CD4-positive, alpha-beta T cell treated with Interleukin-2 at 100 ng/mL for 4 hours (primary cell): ENCODE measurements at places on chromosomes 1 and 21.

DNA sequence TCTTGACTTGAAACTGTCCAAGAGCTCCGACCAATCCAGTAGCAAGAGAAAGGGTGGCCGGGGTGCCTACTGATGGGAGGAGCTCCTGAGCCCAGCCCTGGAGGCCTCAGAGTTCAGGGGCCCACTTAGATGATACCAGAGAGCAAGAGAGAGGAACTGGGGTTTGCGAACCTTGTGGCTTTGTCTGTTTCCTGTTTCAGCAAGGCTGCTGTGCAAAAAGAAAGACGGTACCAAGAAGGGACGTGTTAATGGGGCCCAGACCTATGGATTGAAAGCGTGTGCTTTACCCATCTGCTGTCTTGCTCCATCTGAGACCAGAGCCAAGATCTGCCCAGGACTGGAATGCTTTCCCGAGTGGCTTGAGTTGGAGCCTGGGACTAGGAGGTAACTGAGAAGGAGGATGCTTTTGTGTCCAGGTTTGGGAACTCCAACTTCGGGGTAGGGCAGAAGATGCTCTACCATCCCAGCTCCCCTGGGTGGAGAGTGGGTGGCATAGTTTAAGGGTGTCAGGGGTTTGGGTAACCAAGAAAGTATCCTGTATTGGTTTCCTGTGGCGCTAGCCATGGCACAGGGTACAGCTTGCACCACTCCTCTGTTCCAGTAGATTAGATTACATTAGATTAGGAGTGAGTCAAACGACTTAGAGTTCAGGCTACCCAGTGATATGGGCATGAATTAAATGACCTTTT lies at the start of gene TRAF3IP3:
TSS of gene TRAF3IP3 (plus strand) at position 128 of the 689 bp plus-strand sequence. CDS start 3,987 bp downstream, outside the sequence.
- DNase-seq: peak; percentile 85

DNA sequence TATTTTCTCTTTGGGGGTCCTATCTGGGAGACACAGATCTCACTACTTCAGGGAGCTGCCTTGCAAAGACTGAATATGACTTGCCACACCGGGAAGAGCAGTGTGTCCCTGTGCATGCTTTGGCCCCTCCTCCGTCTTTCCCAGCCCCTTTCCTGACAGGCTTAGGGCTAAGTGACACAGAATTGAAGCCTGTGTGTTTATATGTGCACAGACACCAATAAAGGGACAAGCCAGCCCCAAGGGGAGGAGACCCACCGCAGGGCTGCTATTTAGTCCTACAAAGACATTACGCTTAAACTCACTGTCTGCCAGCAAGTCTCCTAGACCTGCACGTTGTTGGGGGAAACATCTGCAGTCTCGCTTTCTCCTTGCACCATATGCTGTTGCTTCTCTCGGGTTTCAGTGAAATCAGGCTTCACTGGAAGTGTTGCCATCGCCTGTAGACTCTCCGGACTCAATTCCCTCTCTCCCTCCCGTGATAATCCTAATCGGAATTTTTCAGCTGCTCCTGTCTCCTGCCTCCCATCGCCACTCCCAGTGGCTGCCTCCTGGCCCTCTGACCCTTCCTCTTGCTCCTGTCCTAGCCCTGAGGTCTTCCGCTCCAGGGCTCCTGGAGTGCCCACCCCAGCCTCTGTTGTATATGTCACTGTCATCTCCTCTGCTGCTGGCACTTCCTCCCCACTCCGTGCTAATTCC lies 58.5 kb upstream of the LRRC53 start:
- DNase-seq: no peak

DNA sequence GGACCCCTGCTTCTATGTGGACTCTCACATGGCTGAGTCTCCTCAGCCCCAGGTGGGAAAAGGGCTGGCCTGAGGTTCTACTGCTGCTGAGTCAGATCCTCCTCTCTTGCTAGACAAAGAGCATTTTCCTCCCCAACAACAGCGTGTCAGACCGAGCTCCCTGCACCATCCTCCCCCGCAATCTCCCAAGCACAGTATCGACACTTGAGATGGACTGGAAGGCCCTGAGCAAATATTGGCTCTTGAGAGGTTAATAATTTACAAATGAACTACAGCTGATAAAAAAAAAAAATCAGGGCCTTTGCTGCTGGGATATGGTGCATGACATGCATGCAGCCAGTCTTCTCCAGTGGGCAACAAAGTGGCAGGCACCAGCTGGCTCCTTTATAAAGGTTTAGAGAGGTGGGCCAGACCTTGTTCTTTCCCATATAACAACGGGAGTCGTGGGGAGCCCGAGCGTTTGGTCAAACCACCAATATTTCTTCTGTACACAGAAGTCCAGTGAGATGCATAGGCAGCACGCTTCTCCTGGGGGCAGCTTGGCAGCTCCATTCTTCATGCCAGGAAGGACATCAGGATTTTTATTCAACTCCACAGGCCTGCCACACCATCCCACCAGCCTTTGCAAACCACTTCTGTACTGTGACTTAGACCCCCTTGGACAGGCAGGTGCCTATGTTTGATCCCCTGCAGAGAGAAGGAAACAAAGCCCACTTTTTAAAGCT lies 55.4 kb upstream of the CAMK1G start:
- no peak for DNase-seq

DNA sequence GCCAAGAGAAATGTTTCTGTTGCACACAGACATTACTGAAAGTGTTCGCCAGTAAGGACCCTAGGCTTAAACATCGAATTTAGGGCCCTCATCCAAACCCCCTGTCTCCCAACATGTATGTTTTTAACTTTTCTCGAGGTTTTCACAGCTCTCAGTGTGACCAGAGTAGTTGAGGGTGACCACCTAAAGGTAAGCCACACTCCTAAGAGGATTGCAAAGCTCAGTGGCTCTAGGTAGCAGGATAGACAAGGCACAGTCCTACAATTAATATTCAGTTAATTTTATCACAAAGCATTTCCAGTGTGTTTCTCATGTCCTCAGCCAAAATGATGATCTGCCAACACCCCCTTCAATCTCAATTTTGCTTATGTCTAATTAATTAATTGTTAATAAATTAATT lies 695 bp upstream of the ALG14 start:
- DNase-seq: no peak

DNA sequence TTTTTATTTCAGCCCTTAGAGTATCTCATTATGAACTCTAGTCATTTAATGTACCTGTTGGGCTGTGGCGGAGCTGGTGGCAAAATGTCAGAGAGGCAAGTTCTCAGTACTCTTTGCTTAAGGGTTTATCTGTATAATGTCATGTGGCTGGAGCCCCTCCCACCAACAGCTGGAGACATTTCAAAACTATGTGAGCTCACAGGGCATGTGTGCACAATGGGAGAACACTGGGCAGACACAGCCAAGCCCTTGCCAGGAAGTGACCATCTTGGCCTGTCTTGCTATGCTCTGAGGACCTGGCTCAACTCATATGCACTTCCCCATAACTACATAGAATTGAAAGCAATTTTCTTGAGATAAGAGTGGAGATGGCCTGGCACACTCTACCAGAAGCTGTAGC lies 296.4 kb downstream of the PTPRU start:
- DNase-seq: no peak

DNA sequence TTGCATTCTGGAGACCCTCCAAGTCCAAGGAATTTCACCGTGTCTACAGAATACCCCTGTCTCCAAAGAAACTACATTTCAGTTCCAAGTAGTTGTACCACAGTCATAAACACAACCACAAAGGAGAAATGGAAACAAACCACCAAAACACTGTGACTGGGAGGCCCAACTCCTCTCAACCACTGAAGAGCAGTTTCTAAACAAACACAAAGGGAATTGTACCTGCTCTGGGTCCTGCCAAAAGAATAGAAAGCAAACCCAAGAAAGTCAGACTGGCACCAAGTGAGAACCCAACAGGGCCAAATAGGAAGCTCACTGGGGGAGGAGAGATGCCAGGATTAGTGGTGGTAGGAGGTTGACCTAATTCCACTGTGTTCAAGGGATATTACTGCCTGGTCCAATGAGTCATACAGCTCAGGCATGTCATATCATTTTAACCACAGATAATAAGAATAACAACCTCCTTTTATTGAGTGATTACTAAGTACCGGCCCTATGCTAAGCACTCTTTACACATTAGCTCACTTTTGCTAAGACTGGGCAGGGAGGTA lies 123.9 kb upstream of the PPP2R5A start:
- peak; percentile 12 for DNase-seq

DNA sequence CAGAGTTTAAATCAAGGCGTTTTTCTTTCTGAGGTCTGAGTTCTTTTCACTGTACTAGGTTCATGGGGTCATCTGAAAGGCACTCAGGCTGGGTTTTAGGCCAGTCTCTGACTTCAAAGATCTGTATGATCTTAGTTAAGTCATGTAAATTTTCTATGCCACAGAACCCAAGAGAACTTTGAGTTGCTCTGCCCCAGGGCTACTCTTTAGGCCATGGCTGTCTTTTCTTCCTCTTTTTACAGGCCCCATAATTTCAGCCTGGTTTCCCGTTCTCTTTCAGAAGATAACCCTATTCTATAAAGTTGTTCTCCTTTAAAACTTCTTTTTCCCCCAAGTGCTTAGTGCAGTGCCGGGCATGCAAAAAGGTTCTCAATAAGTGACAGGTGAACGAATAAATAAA lies 26.1 kb downstream of the METTL13 start:
- no peak for DNase-seq

- no peak for DNase-seq
Measured at GRCh38 chr1:66258404-66259105, 275.4 kb upstream of the SGIP1 start.

GRCh38 chr21:16418642-16419041 lies 688.9 kb downstream of the USP25 start:
- DNase-seq: no peak

DNA sequence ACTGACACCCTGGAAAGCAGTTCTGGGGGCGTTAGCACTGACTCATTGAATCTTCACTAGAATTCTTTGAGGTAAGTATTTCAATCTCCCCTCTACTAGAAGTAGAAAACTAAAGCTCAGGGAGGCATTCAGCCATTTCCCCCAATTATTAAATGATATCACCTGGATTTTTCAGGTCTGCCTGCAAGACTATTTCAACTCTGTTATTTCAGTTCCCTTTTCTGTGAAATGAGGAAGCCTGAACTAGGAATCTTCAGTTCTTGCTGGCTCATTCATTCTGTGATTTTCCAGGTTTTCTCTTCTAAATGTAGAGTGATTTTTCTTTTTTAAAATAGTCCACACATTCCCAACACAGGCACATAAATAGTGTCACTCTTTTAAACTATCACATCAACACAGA lies 337.0 kb upstream of the NR5A2 start:
- no peak for DNase-seq

DNA sequence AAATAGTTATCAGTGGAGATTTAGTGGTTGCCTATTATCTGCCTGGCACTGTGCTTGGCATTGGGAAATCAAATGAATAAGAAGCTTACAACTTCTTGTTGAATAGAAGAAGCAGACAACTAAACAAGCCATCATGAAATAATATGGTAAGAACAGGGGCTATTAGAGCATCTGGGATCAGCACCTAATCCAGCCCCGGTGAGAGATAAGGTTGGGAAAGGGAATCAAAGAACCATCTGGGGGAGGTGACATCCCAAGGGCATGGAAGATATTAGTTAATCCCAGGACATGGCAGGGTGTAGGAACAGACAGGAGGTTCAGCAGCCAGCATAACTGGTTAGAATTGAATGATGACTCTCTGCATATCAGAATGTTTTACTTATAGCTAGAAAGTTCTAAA lies 36.3 kb upstream of the SUCO start:
- no peak for DNase-seq

DNA sequence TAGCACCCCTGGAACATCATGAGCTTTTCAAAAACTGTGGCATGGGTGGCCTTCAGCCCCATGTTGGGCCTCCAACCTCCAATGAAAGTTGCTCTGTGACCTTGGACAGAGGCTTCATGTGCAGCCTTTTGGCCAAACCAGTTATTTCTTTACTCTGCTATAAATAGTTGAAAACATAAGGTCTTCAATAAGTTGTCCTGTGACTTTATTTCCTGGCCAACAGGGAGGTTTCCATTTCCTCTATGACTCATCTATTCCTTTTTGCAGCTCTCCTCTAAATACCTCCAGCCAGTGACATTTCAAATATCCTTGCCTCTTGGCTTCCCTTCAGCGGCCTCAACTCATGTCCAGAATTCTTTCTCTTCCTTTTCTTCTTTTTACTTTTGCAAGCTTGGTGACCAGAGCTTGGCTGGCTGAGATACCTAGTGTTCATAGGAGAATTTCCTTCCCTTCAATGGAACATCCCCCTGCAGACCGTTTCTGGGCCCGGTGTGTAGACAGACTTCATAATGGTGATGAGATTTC lies 22.7 kb upstream of the TRIM67 start:
- DNase-seq: no peak

- no peak for DNase-seq
Measured at GRCh38 chr1:193192586-193192985, 6.2 kb upstream of the B3GALT2 start.

- no peak for DNase-seq
Measured at GRCh38 chr1:52530563-52531144, 22.2 kb downstream of the TUT4 start.

DNA sequence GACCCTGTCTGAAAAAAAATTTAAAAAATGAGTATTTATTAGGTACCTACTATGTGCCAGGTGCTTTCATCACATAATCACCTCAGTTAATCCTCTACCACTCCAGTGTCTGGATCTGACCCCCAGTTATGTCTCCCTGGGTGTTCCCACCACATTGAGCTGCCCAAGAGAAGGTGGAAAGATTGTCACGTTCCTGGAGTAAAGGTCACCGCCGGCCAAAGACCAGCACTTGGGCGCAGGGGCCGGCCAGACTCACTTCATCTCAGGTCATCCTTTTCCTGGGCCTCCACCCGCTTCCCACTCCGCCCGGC lies 714 bp downstream of the PYCR2 start:
- no peak for DNase-seq

DNA sequence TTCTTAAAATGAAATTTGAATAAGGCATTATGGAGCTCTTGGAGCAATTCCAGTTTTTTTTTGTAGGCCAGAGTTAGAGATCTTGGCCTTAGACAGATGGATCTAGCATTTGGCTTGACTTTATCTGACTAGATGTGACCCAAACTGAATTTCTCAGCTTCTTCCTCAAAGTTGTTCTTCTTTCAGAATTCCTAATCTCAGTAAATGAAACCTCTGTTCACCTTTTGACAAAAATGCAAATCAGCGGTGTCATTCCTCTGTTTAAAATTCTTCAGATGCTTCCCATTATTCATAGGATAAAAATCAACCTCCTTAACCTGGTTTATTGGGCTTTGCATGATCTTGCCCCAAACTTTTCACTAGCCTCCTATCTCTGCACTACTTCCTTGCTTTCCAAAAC lies 177.6 kb downstream of the RASAL2 start:
- no peak for DNase-seq

GRCh38 chr21:37688952-37689659 lies 227.2 kb downstream of the KCNJ6 start:
- DNase-seq: no peak

GRCh38 chr1:24644100-24644384 lies 940 bp downstream of the SRRM1 start:
- DNase-seq: no peak

- no peak for DNase-seq
Measured at GRCh38 chr21:21137986-21138385, 139.8 kb downstream of the NCAM2 start.

- no peak for DNase-seq
Measured at GRCh38 chr1:54051933-54052430, 1.0 kb downstream of the TMEM59 start.

DNA sequence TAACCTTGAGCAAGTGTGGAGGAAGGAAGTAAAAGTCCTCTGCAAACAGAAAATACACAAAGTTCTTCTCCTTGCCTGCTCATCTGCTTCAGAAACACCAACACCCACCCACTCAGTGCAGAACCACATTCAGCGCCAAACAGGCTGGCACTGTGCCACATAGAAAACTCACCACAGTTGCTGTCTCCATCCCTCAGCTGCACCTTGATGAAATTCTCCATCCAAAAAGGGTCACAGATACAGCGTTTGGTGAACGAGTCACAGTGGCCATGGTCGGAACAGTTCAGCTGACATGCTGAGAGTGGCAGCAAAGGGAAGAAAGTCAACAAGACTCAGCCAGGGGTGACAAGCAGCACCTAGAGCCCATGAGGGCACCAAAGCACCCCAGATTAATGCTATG lies 114.5 kb downstream of the KIAA0319L start:
- DNase-seq: no peak
